ENCODE measurements at places on chromosomes 16 and 17.

GRCh38 chr17:78923660-78924453 is 1.3 kb downstream of the TIMP2 start:
- DNase-seq = no peak

DNA sequence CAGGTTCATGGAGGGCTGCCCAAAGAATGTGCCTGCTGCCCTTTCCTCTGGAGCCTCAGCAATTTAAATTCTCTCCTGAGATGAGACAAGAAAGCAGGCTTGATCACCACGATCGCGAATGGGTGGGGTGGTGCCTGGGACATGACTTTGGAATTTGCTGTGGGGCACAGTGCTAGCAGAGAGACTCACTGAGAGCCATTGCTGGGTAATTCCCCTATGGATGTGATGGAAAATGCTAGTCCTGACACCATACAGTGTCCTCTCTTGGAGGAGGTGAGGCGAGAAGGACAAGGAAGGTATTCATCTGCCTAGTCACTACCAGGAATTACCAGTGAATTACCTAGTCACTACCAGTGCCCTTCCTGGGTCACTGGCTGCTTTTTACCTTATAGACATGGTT is 15.5 kb downstream of the FAM20A start:
- DNase-seq = no peak

DNA sequence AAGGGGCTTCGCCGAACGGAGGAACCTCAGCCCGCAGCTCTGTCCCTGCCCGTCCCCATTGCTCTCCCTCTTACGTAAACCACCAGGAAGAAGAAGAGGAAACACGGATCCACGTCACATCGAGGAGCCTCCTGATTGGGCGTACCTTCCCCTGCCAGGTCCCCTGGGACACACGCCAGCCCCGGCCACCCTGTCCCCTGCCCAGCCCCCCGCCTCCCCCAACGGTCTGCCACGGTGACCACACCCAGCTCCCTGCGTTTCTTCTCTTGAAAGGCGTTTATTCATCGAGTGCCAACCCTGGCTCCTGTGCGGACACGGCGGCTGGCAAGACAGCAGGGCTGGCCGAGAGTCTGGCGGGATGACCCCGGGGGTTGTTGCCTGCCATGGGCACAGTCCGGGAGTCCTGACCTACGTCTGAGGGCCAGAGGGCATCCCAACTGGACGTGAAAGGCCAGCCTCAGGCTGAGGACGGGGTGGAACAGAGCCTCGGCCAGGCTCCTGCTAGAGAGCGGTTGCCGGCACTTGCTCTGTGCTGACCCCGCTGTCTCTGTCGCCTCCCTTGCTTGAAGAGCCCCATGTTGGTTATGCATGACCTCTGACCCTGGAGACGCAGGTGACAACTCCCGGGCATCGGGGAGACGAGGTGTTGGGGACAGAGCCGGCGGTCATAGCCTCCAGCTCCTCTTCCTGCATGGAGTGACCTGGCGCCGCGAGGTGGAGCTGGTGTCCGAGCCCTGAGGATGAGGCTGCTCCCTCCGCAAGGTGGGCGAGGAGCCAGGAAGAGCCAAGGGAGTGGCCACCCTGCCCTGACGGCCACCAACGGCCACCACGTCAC is 40.5 kb upstream of the ACSF3 start:
- DNase-seq = peak; percentile 50

GRCh38 chr17:31475378-31476162 is 84.1 kb downstream of the RAB11FIP4 start:
- no peak for DNase-seq

DNA sequence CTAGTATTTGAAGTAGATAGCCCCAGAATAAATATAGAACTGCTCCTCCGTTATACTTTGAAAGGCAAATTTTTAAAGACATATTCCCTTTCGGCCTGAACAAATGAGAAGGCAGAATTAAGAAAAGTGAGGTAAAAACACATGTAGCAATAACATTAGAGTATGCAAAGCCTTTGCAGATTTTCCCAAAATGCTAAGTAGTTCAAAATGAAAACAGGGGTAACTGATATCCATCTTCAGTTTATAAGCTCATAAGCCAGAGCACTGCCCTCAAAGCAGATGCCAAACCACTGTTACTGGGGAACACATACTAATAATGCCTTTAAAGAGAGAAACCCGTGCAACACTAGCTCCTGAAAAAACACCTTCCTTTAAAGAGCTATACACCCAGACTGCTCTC is 51.3 kb upstream of the CLEC18B start:
- no peak for DNase-seq

- no peak for DNase-seq
These were observed 34.8 kb upstream of the PEMT start for GRCh38 chr17:17626151-17626805.

GRCh38 chr16:27463741-27464591 is 62.0 kb downstream of the IL21R start:
- no peak for DNase-seq

DNA sequence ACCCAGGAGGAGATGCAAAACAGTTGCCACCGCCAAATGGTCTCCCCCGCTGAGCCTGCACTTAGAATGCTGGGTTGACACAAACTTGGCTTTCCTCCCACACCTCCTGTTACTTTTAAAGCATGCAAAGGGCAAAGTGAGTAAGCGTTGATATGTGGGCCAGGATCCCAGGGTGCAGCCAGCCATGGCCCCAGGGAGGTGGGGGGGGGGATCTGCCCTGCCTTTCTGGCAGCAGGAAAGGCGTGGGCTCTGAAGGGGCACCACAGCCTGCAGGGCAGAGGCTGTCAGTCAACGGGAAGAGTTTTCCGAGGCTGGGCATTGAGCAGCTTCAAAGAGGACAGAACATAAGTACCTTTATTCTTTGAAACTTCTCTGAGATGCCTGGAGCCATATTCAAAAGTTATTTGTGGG is 142.3 kb downstream of the ABCC12 start:
- no peak for DNase-seq
